ENCODE measurements at places on chromosomes 2 and 18.

- DNase-seq = no peak
Observed at GRCh38 chr2:38771632-38772031, 6.4 kb upstream of the GEMIN6 start.

GRCh38 chr18:51074605-51075004 is 44.6 kb downstream of the SMAD4 start:
- no peak for DNase-seq

GRCh38 chr2:11861044-11861443 is 114.6 kb downstream of the LPIN1 start:
- no peak for DNase-seq

- DNase-seq = no peak
Observed at GRCh38 chr2:22697054-22697788, 687.8 kb upstream of the KLHL29 start.

- no peak for DNase-seq
Observed at GRCh38 chr2:19569300-19569791, 210.9 kb upstream of the OSR1 start.

GRCh38 chr2:30493440-30493839 is 46.4 kb downstream of the LCLAT1 start:
- no peak for DNase-seq

DNA sequence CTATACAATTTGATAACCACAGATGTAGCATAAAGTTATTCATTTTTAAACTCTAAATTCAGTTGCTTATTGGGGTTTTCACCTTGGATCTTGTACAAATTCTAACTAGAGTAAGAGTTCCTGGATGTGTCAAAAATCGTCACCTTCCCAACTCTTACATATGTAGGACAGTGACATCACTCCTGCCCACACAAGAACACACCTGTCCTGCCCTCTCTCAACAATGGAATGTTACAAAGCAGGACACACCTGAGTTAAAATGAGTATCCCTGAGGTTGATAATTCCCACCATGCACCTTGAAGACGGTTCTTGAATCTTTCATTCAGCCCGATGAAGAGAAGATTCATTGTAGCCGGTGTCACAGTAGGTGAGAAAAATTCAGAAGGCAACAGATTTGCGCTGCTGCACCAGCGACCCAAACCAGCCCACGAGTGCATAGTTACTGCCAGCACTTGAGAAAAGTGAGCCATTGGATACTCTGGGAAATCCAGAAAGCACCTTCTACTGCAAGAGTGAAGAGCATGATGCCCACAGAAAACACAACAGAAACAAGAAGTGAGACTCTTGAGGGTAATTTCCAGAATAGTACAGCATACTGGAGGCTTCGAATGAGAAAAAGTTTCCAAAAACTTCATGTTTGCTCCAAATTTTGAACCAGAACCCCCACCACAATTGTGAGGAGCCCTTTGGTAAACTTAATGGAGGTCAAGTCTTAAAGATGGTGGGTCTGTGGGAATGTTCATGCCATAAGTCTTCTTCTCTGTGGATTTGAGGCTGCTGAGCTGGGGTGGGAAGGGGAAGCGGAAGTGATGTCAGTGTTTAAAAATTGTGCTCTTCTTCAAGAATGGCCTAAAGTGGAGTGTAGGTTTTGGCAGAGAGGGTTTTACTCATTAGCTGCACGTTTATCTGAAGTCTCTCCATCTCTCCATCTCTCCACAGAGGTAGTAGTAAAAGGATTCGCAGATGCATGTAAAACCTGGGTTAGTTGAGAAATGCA is 34.7 kb upstream of the ADAM23 start:
- no peak for DNase-seq

DNA sequence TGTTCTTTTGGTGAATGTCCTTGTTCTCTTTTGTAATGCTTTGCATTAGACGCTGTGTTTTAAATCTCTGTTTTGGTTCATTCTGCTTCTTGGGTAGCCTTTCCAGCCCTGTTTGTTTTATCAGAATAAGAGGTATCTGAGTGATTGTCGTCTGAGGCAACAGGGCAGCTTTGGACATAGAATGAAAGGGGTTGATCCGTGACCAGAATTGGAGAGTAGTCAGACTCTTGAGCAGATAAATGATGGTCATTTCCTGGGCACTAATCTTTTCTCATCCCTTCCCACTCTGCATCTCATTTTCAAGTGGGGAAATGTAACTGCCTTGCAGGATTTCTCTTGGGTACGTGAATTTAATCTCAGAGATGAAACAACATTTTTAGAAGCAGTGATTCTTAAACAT is 61.4 kb downstream of the TAF4B start:
- DNase-seq = no peak

DNA sequence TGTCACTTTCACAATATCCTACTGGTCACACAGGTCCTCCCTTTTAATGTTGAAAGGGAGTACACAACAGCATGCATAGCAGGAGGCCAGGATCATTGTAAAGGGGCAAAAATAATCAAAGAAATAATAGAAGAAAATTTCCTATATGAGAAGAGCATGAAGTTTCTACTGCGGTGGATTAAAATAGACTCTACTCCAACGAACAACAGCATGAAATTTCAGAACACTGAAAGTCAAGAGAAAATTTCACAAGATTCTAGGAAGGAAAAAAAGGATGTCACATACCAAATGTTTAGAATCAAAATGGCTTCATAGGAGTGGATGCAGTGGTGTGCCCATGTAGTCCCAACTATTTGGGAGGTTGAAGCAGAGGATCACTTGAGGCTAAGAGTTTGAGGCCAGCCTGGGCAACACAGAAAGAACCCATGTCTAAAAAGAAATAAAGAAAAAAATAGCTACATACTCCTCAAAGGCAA is 72.0 kb upstream of the EPAS1 start:
- no peak for DNase-seq

- no peak for DNase-seq
Observed at GRCh38 chr2:190170673-190171072, 108.1 kb upstream of the MSTN start.

- DNase-seq = no peak
Observed at GRCh38 chr2:149828520-149829210, 241.1 kb upstream of the MMADHC start.

- no peak for DNase-seq
Observed at GRCh38 chr2:70519453-70519852, 34.2 kb downstream of the TGFA start.

DNA sequence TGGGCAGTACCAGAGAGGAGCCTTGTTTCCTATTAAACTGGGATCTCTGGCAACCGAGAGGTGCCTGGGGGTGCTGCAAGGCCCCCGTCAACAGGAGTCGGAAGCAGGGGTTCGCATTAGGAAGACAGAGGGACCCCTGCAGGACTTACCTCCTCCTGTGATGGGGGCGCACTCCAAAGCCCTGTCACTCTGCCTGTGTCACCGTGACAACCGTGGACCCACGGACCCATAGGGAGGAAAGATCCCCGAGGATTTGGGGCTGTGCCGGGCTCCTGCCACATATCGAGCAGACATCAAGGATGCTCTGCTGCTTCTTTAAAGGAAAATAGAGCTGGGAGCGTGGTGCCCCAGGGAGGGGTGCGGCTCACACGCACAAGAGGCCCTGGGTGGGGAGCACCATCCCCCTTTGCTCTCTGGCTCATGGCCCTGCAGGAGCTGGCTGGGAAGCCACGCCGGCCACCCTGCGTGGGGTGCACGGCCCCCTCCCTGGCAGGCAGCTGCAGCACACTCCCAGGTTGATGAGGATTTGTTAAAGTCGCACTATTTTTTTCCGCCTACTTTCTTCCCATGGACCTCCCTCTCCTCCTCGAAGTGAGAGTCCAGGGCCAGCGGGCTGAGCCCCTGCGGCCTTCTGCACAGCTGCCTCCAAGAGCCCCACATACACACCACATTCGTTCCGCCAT is 167.5 kb downstream of the TWIST2 start:
- no peak for DNase-seq

DNA sequence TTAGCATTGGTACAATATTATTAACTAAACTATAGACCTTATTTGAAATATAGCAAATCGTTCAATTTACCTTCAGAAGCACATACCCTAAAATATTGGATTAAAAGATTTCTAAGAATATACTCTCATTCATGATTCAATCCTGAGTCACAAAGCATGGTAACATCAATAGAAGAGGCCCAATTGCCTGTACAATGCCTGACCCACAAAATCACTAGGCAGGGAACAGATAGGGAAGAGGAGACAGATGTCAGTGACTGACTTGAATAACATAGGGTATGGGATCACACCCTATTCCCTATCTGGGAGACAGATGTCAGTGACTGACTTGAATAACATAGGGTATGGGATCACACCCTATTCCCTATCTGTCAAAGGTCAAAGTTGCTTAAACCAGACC is 611.6 kb upstream of the VRK2 start:
- no peak for DNase-seq

Data from stimulated activated CD4-positive, alpha-beta T cell treated with anti-CD3 and anti-CD28 coated beads, Interleukin-2, amount 100 ng/mL, for 4 hours (primary cell).